Stimulated activated CD4-positive, alpha-beta T cell treated with anti-CD3 and anti-CD28 coated beads, Interleukin-1b, Interleukin-23, amount 100 ng/mL, for 1 hour (primary cell): ENCODE measurements at places on chromosomes 3 and 15.

GRCh38 chr3:47865192-47865591 is 62.3 kb downstream of the DHX30 start:
- DNase-seq, result no peak

DNA sequence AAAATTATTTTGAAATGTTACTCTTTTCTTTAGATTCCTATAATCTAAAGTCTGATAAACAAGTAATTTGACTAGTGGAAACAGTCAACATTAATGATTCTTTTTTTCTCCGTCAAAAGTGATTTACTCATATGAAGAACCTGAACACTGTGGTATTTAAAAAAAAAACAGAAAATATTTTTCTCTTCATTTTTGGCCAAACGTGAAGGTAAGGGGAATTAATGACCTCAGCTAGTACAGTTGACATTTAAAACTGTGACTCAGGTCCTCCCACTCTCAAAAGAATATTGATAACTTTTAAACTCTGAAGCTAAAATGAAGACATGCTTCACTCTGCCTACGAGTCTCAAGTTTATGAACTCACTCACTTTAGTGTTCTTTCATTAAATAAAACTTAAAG is 34.5 kb downstream of the TIGIT start:
- DNase-seq, result no peak

- DNase-seq, result no peak
Measured at GRCh38 chr3:185934767-185935464, 2.9 kb downstream of the TRA2B start.

DNA sequence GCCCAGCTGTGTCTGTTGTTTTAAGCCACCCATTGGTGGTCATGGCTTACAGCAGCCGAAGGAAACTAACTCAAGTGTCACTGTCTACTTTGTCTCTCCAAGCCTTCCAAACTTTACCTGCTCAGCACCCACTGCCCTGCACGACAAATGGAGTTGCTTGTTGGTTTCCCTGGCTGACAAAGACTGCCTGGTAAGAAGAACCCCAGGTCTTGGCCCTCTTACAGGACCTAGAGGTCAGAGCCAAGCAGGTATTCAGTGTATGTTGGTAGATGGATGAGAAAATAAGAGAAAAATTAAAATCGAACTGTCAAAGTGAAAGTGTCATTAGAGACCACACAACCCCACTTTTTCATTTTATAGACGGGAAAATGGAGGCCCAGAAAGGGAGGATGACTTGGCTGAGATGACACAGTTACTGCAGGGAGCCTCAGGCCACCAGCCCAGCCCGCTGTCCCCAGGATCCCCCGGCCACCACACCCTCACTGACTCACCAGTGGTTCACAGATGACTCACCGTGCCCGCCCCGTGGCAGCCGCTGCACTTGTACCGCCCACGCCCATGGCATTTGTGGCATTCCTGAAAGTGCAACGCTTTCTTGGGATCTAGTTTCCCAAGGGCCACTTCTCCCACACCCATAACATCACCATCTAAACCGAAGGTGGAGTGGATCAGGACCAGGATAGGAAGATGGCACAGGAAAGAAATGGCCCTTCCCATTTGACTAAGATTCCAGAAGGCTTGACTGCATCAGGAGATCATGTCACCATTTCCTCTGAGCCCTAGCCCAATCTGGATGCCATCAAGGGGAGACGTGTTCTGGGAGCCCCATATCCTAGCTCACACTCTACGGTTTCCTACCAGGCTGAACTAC is 15.2 kb downstream of the SSUH2 start:
- no peak for DNase-seq

DNA sequence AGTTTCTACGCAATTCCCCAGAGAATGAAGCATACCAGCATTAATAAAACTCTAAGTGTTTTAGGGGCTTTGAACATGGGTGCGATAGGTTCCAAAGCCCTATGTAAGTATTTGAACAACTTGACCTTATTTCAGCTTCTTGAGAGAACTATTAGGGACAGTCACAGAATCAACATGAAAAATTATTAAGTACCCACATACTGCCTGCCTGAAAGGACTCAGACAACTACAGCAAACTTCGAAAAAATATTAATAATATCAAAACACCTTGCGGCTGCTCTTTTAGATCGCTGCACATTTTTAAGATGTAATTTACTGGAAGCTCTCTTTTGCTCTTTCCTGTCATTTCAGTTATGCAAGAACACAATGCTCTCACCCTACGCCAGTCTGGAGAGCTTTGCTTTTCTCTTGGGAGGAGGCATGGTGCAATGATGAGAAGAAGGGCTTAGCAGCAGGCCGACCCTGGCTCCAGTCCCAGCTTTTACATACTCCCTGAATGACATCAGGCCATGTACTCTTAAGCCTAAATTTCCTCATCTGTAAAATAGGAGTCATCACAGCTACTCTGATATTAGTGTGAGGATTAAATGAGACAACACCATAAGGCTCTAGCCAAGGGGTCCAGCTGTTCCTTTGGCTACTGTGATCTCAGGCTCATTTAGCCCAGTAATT is 640.7 kb downstream of the FHIT start:
- DNase-seq, result no peak

DNA sequence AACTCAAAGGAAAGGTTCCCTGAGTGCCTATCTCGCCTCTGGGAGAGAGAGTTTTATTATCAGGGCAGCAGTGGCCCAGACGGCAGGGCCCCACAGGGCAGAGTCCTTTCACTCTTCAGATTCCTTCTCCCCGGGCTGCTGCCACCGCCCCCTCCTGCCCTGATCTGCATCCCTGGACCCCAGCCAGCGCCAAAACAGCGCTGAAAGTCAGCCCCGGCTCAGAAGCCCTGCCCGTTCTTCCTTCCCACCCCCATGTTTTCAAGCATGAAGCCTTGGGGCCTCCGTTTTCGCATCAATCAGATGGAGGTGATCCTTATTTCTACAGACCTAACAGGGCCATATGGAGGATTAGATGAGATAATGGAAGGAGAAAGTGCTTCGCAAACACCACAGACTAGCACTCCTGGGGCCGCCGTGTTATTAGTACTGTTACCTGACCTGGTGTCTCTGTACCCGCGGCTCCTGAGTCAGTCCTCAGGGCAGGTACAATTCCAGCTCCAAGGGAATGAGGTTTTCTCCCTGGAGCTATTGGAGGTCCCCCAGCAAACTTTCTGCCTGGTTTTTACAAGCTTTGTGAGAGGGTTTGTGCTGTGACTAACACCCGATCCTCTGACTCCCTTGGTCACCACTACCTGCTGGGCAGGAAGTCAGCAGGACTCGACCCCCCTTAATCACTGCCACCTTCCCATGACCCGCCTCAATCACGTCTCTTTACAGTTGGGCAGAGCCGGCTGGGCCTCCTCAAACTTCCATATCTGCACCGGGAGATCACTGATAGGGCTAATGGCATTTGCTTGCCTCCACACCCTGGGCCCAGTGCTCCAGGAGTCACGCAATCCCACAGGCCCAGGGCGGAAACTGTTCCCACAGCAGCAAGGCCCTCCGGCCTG is 39.5 kb upstream of the TSEN2 start:
- DNase-seq, result no peak

DNA sequence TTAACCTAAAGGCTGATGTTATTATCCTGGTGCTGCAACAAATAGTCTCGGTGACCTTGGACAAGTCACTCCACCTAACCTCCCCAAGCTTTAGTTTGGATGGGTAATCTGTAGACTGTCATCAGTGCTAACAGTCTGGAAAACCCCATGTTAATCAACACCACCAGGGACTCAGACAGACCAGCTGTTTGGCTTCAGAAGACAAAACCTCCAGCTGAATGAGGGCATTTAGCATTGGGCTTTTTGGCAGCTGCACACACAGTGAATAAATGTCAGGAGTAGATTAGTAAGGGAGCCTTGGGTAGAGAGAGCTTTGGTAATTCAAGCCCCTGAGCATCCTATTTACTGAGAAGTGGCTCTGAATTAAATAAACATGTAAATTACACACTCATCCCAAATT is 24.9 kb upstream of the C3orf80 start:
- no peak for DNase-seq

DNA sequence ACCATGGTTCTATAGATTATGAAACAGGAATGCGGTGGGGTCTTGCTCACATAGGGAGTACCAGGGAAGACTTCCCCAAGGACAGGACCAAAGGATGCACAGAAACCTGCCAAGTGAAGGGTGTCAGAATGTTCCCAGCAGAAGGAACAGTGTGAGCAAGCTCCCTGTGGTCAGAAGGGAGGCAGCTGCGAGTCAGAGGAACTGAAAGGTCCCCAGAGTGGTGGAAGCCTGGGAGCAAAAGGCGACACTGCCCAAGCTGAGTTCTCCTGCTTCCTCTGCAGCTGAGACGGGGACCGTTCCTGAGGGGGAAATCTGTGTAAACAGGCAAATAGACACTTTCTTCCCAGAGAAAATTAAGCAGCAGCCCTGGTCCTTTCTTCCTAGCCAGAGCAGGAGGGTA is 14.2 kb upstream of the SLC6A6 start:
- no peak for DNase-seq
